ENCODE measurements at places on chromosomes 2 and 18. TPM values are rescaled to one million over a fixed set of nuclear protein-coding genes. Genes with fewer than 3 reads are reported as not detected.

DNA sequence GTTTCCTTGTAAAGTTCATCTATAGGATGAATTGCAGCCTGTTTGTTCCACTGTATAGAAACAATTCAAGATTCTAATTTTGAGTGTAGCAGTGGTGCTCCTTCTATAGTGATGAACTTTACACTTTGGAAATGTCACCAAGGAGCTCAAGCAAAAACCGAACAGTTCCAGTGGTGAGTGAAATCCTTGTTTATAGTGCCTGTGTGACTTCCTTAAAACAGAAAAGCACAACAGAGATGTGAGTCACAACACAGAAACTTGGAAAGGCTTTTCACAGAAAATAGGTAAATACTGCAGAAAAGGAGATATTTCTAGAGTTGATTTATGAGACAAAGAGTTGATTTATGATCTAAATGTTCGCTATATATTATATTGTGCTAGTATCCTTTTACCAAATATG lies 482.0 kb downstream of the PTPRM start:
- H3K4me1 ChIP-seq = no peaks in the 10 kb centered on the region
- DNase-seq = no peak
- H3K36me3 ChIP-seq = no peaks in the 10 kb centered on the region
- H3K27me3 ChIP-seq = peaks cover under 1% of the 10 kb centered on the region
- H3K27ac ChIP-seq = no peak overlapping the region
- no peak overlapping the region for H3K4me3 ChIP-seq

DNA sequence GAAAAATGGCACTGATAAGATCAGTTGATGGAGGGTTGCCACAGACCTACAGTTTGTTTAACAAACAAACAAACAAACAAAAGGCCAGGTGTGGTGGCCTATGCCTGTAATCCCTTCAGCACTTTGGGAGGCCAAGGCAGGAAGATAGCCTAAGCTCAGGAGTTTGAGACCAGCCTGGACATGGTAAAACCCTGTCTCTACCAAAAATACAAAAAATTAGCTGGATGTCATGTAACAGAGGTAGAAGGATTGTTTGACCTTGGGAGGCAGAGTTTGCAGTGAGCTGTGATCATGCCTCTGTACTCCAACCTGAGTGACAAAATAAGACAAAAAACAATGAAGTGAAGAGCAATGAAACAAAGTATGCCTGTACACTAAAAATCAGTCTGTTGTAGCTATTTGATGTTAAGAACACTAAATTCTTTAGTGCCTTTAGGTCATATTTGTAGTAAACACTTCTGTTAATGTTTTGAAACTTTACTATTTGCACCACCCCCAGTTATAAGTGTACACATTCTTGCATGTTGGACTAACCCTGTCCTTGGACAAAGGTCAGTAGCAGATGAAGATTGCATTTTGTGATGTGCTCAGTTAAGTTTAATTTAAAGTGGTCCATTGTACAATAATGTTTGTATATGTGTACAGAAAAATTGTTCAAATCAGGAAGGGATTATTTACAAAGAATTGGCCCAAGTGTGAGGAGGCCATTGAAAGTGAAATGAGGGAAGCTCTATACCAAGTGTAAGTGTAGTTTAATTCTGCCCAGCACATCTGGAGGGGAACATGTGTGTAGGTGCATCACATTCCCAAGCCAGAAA lies 73.9 kb downstream of the KYNU start:
- H3K27ac ChIP-seq = no peak overlapping the region
- no peak overlapping the region for H3K4me3 ChIP-seq
- peaks cover 7% of the 10 kb centered on the region for H3K27me3 ChIP-seq
- no peak for DNase-seq
- no peaks in the 10 kb centered on the region for H3K36me3 ChIP-seq

GRCh38 chr2:239165206-239165831 lies 235.5 kb downstream of the HDAC4 start:
- peak overlapping the region; percentile 79 for H3K27ac ChIP-seq
- peaks cover 19% of the 10 kb centered on the region for H3K4me1 ChIP-seq
- DNase-seq = peak; percentile 21

The ZNF24 gene
- 63.2 TPM for total RNA-seq

The VAMP5 gene
- 70.8 TPM for total RNA-seq

DNA sequence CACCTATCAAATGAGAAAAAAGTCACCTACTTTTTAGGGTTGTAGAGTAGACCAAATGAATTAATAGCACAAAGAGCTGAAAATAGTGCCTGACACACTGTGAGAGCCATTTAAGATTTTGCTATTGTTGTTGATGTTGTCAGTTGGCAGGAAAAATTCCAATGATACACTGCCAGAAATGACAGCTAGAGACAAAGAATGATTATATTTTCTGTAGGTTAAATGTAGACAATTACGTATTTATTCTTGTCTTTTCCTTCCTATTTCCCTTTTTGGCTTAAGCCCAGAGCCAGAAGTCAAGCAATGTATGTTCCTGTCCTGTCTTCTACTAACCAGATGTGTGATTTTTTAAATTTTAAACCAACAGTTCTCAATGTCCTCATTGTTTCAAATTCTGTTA lies 17.2 kb downstream of the NRXN1 start:
- no peak for DNase-seq
- H3K4me3 ChIP-seq = no peak overlapping the region
- no peaks in the 10 kb centered on the region for H3K36me3 ChIP-seq
- H3K27me3 ChIP-seq = no peaks in the 10 kb centered on the region

All from activated naive CD8-positive, alpha-beta T cell treated with anti-CD3 and anti-CD28 coated beads, Interleukin-2, amount 10 ng/mL, durations not matched to agents 7 days and 5 days (primary cell).